CD4-positive, alpha-beta T cell treated with Interleukin-12 subunit alpha and Interleukin-12 subunit beta, for 1 hour (primary cell): ENCODE measurements at places on chromosomes 7 and 10.

- peak; percentile 76 for DNase-seq
Observed at GRCh38 chr7:98168181-98168903, 42.9 kb upstream of the BHLHA15 start.

GRCh38 chr10:101766306-101766705, 9.6 kb downstream of the FGF8 start:
- DNase-seq, result no peak

DNA sequence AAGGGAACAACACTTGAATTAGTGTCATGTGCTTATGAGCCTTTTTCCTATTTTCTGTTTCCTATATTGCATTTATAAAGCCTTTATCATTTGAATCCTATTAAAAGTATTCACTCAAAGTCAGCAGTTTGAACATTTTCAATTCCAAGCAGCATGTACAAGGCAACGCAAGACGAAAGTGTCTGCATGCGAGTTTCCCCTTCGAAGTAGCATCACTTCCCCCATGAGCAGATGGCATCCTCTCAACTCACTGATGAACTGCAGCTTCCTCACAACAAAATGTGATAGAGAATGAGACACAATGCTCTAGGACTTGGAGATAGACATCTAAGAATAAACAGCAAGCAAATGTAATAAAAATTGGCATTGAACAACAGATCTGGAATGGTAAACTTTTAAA, 270.7 kb downstream of the PRPF18 start:
- DNase-seq, result no peak

DNA sequence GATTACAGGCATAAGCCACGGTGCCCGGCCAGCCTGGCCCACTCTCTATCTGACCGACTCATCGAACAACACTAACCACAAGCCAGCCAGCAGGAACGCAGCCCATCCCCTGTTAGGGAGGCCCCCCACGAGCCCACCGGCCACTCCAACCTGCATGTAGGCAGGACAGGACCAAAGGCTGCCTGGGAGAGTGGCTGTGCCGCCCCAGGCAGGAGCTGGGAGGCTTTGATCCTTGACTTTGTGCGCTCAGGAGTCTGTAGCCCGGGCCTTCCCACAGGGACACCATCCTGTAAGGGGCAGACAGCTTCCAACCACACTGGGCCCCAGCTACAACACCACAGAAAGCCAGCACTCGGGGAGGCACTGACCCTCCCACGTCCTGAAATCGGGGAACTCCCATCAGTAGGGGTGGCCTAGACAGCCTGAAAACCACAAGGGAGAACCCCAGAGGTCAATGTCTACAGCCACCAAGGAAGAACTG, 29.4 kb downstream of the GRID1 start:
- DNase-seq, result no peak

DNA sequence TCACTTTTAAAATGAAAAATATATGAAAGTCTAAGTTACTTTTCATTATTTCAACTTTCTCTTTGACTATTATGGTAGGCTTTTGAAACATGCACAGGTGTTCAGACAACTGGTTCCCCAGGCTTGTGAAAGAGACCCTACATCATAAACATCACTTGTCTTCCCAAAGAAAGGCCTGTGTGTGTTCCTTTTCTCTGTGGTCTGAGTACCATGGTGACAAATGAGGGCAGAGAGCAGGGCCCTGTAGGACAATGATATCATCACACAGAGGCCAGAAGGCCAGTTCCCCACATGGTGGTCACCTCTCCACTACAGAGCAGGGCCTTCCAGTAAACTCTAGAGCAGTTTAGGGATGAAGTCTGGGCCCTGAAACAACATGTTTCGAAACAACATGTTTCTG, 288.8 kb downstream of the USP6NL start:
- DNase-seq, result no peak

- DNase-seq, result no peak
Observed at GRCh38 chr10:28060031-28060607, 61.2 kb upstream of the ODAD2 start.

DNA sequence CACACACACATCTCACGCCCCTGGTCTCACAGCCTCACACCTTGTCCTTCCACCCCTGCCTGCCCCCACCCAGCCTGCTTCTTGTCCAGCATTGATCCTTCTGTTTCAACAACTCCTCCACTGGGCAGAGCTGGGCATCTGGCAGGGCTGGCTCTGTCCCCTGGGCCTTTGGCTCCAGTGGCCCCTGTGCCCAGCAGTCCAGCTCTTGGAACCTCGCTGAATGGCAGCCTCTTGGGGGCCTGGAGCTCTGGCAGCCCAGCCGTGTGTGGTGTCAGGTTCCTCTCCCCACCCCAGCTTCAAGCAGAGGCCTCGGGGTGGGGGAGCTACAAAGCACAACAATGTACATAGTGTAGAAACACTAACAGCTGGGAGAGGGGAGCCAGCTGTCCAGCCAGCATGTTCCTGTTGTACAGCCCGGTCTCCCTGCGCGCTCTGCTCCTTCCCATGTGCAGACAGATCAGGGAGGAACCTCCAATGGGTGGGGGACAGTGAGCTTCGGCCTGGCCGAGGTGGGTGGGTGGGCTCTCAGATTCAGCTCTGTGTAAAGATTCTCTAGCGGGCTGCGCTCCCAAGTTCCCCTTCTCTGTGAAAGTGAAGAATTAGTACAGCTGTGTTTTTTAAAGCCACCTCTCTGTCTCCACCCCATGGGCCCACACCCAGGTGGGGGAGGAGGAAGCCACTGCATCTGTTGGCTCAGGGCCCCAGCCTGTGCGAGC, 19.4 kb downstream of the ZMIZ2 start:
- peak; percentile 48 for DNase-seq

DNA sequence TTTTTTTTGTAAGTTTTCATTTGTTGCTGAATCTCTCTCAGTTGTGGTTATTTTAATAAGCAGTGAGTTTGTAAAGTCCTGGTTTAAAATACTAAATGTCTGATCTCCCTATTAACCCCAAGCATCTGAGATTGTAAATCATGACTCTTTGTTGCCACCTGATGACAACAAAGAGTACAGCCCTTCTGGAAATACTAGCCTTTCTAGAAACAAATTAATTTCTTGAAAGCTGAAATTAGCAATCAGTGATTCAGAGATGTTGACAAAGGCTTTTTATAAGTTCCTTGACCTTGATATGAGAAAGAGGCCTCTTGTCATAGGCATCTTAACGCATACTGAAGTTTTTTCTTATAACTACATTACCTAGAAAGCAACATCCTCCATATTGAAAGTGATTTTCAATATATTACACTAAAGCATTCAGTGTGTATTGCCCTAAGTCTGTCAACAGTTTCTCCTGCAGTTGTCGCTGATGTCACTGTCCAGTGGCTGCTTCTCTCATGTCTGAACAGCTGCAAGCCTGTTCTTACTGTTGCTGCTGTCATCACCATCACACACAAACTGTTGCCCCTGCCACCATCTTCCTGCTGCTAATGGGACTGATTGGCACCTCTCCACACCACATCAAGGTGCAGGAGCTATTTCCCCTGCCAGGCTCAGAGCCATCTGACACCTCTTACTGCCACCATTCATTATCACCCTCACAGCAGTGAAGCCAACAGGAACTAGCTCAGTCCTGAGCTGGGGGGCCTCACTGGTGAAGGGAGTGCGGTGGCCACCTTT, 95.1 kb upstream of the LRGUK start:
- DNase-seq, result peak; percentile 3

DNA sequence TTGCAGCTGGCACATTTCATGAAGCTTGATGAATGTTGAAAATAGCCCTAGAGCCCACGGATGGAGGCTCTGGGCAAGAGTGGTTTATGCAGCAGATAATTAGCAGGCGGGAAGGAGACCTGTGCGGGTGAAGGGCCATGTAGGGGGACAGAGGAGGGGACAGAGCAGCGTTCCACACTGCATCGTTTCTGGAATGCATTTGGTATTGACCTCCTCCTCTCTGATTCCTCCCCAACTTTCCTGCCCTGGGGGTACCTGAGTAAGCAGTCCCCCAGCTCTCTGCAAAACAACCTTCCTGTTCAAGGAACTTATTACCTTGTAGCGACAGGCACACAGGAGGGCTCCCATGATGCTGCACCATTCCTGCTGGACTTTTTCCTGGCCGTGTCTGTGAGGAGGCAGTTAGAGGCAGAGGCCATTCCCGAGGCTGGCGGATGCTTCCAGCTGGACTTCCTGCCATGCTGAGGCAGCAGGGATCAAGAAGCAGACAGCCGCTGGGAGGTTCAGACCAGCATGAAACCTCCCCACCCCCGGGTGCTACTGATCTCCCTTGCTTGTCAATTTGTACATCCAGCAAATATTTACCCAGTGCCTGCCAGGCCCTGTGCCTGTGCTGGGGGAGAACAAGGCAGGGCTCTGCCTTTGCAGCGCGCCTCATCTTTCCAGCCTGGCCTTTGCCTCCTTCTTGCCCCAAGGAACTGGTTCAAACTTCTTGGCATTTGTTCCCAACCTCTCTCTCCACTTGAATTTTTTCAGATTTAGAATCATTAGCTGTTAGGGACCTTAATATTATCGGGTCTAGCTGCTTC, 28.7 kb downstream of the SLC29A3 start:
- DNase-seq, result no peak

DNA sequence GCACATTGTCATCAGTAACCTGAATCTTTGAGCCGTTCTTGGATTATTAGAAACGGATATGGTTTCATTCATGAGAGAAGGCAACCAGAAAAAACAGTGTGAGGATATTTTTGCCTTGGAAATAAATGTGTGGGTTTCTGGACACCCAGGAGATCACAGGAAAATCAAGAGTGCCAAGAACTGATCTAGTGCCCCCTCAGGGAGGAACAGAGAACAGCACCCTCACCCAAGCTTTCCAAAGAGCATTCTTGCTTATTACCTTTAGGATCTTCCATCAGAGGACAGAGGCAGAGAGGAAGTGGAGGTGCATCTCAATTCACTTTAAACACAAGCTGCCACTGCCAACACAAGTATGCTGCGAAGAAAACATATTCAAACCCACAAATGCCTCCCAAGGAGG, 851.5 kb upstream of the COBL start:
- no peak for DNase-seq
